ENCODE measurements at places on chromosomes 3 and 15.

DNA sequence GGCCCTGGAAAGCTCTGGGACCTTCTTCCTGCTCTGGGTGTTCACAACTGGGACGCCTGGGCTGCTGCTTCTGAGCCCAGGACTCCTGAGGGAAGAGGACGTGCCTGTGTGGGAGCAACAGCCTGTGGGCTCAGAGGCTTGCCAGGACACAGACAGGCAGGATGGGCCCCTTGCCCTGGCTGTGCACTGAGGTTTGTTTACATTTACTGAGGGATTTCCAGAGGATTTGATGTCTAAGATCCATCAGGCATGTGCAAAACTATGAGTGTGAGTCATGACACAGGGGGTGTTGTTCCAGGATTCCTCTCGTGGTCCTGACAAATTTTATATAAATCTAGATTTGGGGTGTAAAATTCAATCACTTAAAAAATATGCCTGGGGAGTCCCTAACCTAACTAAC, 10.6 kb downstream of the CCR9 start:
- DNase-seq: no peak

GRCh38 chr3:172189213-172189612, 149.8 kb downstream of the FNDC3B start:
- DNase-seq: no peak

DNA sequence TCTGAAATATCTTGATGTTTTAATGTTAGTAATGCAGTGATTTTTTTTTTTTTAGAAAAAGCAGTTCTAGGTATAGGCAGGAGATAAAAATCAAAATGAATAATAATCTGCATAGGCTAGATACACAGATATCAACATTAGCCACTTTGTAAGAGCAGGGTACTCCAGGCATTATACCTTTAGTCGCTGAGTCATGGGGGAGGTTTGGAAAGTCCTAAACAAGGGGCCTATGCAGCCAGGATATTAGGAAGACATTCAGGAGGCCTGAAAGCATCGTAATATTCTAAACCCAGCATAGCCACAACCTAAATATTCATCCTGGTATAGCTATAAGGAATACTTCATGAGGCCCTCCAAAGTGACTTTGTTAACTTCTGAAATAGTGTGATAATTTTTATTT, 258.1 kb upstream of the NECTIN3 start:
- DNase-seq: no peak

- no peak for DNase-seq
Measured at GRCh38 chr3:9778143-9779074, 8.7 kb upstream of the CAMK1 start.

GRCh38 chr3:11059090-11059798, 66.7 kb downstream of the SLC6A1 start:
- peak; percentile 2 for DNase-seq

- no peak for DNase-seq
Measured at GRCh38 chr3:137304313-137305056, 346.7 kb downstream of the IL20RB start.

DNA sequence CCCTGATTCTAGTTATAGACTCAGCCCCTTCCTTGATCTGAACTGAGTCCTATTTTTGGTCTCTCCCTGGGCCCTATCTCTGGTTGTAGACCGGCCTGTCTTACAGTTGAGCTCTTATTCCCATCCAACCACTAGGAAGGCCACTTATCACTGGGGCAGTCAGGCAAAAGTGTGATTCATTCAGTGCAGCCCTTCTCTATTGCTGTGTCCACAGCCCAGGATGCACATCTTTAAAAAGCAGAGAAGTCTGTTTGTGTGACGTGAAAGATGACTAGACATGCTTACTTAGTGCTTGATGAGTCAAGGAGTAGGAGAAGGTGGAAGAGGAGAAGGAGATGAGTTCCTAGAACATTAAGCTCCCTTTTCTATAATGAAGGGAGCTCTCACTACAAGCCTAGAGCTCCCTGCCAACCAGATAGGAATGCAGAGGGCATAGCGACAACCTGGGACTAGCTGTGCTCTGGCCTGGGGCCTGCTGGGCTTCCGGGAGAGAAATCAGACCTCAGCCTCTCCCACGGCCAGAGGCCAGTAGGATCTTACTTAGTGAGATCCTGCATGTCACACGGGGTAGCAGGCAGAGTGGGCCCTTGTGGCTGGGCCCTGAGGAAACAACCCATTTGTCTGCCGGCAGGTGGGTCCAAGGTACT, 25.7 kb downstream of the INSYN1 start:
- no peak for DNase-seq

GRCh38 chr15:38391191-38391590, 62.7 kb upstream of the FAM98B start:
- DNase-seq: no peak

- DNase-seq: no peak
Measured at GRCh38 chr15:98998279-98998678, 9.3 kb downstream of the PGPEP1L start.

- DNase-seq: no peak
Measured at GRCh38 chr3:82085356-82085755, 323.9 kb upstream of the GBE1 start.

DNA sequence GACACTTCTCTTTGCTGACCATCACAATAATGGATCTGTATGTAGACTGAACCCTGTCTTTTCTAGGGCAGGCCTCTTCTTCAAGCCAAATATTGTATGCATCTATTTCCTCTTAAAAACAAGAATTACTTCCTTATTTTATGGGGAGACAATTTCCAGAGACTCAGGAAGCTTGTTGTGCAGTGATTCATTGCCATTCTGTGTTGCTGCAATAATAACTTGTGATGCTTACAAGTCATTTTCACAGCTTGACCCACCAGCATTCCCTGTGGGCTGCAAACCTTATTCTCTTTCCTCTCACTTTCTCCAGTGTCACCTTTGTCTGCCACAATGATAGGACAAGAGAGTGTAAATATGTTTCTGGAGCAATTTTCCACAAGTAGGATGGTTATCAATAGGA, 276.7 kb upstream of the SGO1 start:
- no peak for DNase-seq

GRCh38 chr15:100026041-100026440, 292.8 kb upstream of the LYSMD4 start:
- no peak for DNase-seq

GRCh38 chr3:16239086-16239770, 25.5 kb downstream of the DPH3 start:
- no peak for DNase-seq

DNA sequence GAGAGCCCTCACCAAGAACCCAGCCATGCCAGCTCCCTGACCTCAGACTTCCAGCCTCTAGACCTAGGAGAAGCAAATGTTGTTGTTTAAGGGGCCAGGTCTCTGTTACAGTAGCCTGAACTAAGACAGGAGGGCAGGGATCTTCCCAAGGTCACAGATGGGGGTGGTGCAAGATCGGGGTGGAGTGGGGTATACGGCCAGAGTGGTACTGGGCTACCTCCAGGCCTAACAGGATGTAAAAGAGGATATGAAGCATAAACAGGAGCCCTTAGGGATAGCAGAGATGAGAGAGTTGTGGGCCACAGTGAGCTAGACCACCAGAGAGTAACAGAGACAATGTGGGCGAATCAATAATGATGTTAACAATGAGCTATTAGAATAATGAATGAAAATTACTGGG, 82.9 kb downstream of the TOP2B start:
- no peak for DNase-seq

- no peak for DNase-seq
Measured at GRCh38 chr3:161523916-161524315, 27.3 kb downstream of the OTOL1 start.

GRCh38 chr15:85707519-85708338, 87.0 kb downstream of the KLHL25 start:
- no peak for DNase-seq

DNA sequence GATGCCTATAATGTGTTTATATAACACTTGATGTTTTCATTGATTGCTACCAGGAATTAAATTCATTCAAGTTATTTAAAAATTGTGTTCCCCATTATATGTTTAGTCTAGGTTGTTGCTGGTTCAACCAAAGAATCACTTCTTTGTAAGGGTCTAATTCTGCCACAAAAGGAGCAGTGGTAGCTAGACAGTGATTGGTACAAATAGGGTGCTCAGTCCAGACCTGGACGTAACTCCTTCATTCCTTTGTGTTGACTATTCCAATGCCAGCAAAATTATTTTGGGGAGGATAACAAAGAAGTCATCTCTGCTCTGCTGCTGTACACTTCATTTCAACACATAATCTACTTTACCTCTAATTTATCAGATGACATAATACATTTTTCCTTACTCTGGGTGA, 1.2 kb downstream of the CHMP2B start:
- DNase-seq: no peak

DNA sequence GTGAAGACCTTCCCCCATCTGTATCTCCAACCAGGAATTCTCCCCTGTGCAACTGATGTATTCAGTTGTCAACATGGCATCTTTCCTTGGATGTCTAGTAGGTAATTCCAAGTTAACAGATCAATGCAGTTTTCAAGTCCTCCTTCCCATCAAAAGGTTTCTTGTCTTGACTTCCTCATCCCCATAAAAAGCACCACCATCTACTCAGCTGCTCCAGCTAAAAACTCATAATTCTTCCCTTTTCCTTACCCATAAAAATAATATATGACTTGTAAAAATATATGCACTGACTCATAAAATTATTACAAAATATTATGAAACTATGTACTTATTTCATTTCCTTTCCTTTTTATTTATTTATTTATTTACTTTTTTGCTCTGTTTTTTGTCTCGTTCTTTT, 5.0 kb upstream of the CAND2 start:
- DNase-seq: no peak

DNA sequence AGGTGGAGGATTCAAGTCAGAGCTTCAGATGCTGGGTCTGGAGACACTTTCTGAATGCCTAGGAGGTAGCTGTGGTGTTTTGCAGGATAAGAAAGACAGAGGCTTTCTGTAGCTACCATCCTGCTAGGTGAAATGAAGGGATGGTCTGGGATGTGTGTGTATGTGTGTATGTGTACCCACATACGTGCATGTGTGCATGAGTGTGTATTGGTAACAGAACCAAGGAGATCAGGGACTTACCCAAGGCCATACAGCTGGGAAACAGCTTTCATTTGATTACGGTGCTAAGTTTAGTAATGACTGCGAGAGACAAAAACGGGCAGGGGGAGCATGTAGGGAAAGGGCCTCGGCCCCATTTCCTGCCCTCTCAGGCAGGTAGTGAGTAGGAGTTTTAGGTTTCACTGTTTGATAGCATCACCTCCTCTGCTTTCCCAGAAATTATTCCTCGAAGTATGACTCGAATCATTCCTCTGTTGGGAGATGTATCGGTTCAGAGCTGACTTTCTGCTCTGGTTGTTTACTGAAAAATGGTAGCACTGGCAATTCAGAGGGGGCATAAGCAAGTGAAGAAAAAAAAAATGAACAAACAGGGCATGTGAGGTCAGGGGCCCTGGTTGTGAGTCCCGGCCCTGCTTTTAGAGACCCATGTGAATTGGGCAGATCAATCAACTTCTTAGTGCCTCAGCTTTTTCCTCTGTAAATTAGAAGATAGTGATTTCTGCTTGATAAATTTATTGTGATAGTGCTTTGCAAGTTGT, 130.7 kb downstream of the LPP start:
- DNase-seq: no peak

DNA sequence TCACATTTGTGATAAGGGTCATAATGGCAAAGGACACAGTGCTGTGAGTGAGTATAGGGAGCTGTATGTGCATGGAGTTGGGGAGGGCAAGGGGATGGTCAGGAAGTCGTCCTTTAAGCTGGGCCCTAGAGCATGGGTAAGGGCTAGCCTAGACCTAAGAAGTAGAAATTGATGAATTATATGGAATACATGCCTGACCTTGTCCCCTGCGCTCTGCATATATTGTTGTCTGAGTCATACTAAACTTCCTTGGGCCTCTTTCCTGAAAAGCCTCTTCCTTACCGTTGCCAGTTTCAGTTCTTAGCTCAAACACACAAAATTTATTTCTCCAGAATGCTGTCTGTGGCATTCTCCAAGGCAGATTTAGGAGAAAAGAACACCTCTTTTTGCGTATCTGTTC, 4.6 kb downstream of the SNRK start:
- no peak for DNase-seq

GRCh38 chr3:186821429-186822387, 15.4 kb upstream of the RFC4 start:
- DNase-seq: no peak

- no peak for DNase-seq
Measured at GRCh38 chr15:43347114-43347513, 16.7 kb upstream of the LCMT2 start.

DNA sequence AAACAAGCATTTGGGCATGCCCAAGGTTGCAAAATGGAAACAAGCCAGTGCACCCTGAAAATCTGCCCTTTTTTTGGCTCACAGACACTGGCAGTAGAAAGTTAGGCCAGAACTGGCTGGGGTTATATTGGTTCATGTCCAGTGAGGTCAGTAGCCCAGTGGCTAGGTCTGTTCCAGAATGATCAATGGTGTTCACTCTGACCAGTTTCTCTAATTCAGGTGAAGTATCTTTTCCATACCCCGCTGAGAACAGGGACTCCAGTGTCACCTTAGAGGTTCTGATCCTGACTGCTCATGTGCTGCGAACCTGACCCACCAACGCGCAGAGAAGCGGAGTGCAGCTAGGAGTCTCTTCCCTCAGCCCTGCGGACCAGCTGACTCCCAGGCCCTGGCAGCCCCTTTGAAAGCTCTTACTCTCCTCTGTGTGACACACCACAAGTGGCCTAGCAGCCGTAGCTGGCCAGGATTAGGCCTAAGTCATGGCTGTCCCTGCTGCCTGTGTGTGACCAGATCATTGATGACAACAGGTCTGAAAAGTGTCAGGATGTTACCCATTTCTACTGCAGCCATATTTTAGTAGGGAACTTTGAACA, 123.5 kb downstream of the GHSR start:
- no peak for DNase-seq

GRCh38 chr3:5255404-5256344, 68.2 kb downstream of the EDEM1 start:
- no peak for DNase-seq

DNA sequence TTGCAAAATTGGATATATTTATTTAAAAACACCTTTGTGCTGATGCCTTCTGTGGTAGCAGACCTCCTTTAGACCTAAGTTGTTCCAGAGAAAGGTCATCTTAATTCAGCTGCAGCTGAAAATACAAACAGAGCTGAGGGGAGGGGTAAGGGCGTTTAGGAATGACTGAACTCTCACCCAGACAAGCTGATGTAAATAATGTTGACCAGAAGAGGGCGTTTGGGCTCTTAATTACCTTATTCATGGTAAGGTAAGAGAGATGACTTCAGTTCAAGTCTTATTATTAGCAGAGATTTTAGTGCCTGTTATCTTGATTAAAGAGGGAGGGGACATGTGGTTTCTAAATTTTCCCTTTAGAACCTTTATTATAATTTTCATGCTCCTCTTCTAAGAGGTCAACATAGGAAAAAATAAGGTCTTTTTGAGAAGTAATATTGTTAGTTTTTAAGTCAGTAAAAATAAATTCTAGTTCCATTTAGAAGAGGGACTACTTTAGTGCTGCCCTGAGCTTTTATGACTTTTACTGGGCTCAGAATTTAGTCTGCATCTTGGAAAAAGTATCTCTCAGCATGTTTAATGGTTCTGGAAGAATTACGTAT, 46.3 kb downstream of the GPR171 start:
- DNase-seq: peak; percentile 8

- DNase-seq: no peak
Measured at GRCh38 chr3:16607718-16608117, 2.5 kb upstream of the DAZL start.
